ENCODE measurements at places on chromosomes 6 and 20. TPM values are rescaled to one million over a fixed set of nuclear protein-coding genes. Genes with fewer than 3 reads are reported as not detected.

Gene APMAP
- 70.7 TPM for polyA plus RNA-seq

Gene C6orf132
- polyA plus RNA-seq = not detected

Gene KIF25
- polyA plus RNA-seq = not detected

Gene GLP1R
- polyA plus RNA-seq = not detected

Gene PRKN
- 0.50 TPM for polyA plus RNA-seq

Gene TBXT
- polyA plus RNA-seq = not detected

Gene PNPLA1
- polyA plus RNA-seq = not detected

- no peaks in the 10 kb centered on the region for H3K27me3 ChIP-seq
- H3K4me1 ChIP-seq = no peaks in the 10 kb centered on the region
- no peaks in the 10 kb centered on the region for H3K36me3 ChIP-seq
- DNase-seq = no peak
- no peak overlapping the region for H3K4me3 ChIP-seq
Observed at GRCh38 chr6:133085471-133085870, 155.7 kb upstream of the EYA4 start.

- no peak overlapping the region for H3K4me3 ChIP-seq
- peaks cover 9% of the 10 kb centered on the region for H3K4me1 ChIP-seq
- peaks cover 3% of the 10 kb centered on the region for H3K36me3 ChIP-seq
- H3K27me3 ChIP-seq = no peaks in the 10 kb centered on the region
Observed at GRCh38 chr20:33791959-33792597, 19.1 kb upstream of the CHMP4B start.

DNA sequence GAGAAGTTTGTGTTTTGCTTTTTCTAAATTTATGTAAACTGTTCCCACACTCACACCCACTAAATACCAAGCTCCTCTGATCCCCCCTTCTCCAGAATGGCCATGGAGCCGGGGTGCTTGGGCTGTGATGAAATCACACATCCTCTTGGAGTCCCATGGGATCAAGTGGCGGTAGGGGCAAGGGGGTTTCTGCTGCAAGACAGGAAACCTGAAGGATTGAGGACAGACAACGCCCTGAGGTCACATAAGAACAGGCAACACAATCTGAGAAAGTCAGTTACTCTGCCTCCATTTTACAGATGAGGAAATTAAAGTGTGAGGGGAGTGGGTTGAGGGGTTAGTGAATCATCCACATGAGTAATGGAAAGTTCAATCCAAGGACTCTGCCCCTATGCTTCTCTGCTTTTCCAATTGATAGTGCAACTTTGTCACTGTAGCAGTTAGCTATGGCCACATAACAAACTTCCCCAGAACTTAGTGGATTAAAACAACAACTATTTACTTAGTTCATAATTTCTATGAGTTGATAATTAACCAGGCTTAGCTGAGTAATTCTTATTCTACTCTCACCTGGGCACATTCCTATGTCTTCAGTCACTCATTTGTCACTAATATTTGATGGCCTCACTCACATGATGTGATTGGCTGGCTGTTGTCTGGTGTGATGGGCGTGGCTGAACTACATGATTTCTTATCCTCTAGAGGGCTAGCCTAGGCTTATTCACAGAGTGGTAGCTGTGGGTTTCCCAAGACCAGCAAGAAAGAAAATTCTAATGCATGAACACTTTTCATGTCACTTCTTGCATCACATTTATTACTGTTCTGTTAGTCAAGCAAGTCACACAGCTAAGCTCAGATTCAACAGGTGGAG is 311.1 kb upstream of the RNF24 start:
- no peak for DNase-seq
- no peak overlapping the region for H3K4me3 ChIP-seq
- no peak overlapping the region for H3K27ac ChIP-seq
- no peaks in the 10 kb centered on the region for H3K4me1 ChIP-seq
- no peaks in the 10 kb centered on the region for H3K36me3 ChIP-seq
- no peaks in the 10 kb centered on the region for H3K27me3 ChIP-seq

GRCh38 chr20:62728781-62729300 is 20.2 kb downstream of the NTSR1 start:
- peaks cover 16% of the 10 kb centered on the region for H3K4me1 ChIP-seq
- H3K27me3 ChIP-seq = no peaks in the 10 kb centered on the region
- no peak for DNase-seq
- H3K36me3 ChIP-seq = no peaks in the 10 kb centered on the region
- no peak overlapping the region for H3K4me3 ChIP-seq
- no peak overlapping the region for H3K27ac ChIP-seq

DNA sequence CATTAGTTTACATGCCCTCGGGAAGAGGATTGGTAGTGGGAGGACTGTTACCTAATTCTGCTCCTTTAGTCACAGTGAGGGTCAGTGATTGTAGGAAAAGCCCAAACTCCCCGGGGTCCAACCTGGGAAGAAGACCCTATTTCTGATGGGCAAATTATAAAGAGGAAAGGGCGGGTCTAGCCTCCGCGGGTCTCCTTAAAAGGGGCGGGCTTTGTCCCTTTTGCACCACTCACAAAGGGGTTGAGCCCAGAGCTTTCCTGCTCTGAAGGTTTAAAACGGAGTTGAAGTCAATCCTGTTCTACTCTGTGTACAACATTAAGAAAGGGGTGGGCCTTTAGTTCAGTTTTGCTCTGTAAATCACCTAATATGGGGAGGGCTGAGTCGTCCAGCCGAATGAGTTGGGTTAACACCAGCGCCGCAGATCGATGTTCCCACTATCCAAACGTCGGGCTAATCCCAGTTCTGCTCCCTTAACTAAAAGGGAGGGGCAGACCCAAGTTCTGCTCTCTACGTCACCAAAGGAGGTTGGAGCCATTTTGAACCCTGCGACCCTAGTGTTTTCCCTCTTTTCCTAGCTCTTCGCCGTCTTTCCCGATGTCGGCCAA is 920 bp upstream of the RNF5 start:
- no peak for DNase-seq
- H3K27me3 ChIP-seq = no peaks in the 10 kb centered on the region
- peak overlapping the region; percentile 91 for H3K27ac ChIP-seq
- H3K4me3 ChIP-seq = peak overlapping the region; percentile 87

GRCh38 chr6:87884203-87884602 is 163.4 kb upstream of the SPACA1 start:
- no peaks in the 10 kb centered on the region for H3K36me3 ChIP-seq
- H3K27ac ChIP-seq = no peak overlapping the region
- H3K4me3 ChIP-seq = no peak overlapping the region
- DNase-seq = no peak
- H3K4me1 ChIP-seq = no peaks in the 10 kb centered on the region

DNA sequence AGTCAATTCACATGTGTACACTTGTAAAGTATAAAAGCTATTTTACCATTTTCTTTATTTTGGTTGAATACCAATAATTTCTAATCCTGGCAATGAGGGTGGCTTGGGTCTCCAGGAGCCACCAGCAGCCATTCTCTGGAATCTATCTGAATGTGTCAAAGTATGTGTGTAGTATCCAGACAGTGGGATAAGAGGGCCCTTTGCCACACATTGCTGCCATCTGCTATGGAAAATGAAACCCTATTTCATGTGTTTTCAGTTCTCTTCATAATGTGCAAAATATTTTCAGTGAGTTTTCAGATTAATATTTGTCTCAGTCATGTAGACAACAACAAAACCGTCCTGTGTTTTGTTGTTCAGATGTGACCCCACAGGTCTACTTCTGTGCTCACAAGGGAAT is 46.3 kb downstream of the CDYL start:
- no peak for DNase-seq
- no peak overlapping the region for H3K4me3 ChIP-seq
- H3K27me3 ChIP-seq = no peaks in the 10 kb centered on the region
- H3K4me1 ChIP-seq = peaks cover 25% of the 10 kb centered on the region
- H3K27ac ChIP-seq = no peak overlapping the region

DNA sequence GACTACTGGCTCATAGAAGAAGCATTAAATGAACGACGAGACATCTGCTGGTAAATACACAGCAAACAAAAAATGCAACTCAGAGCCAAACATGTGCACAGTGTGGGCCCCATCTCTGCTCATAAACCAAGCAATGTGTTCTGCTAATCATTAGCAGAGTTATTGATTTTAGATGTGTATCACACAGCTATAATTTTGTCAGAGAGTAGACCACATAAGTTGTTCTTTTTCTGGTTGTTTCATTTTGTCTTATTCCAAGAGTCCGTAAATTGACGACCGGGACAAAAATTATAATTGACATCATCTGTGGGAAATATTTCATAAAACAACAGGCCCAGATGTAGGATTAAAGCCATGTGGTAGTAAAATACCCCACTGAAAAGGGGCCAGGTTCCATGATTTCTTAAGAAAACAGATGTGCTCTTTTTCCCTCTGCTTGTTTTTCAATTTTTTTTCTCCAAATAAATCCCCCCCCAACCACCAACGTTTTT is 423.6 kb downstream of the HAO1 start:
- no peaks in the 10 kb centered on the region for H3K27me3 ChIP-seq
- H3K4me1 ChIP-seq = no peaks in the 10 kb centered on the region
- H3K36me3 ChIP-seq = no peaks in the 10 kb centered on the region
- no peak overlapping the region for H3K4me3 ChIP-seq
- no peak for DNase-seq
- H3K27ac ChIP-seq = no peak overlapping the region

GRCh38 chr6:149938571-149939355 is 3.1 kb upstream of the ULBP2 start:
- H3K4me3 ChIP-seq = peak overlapping the region; percentile 26
- peak; percentile 62 for DNase-seq
- peaks cover 25% of the 10 kb centered on the region for H3K4me1 ChIP-seq

DNA sequence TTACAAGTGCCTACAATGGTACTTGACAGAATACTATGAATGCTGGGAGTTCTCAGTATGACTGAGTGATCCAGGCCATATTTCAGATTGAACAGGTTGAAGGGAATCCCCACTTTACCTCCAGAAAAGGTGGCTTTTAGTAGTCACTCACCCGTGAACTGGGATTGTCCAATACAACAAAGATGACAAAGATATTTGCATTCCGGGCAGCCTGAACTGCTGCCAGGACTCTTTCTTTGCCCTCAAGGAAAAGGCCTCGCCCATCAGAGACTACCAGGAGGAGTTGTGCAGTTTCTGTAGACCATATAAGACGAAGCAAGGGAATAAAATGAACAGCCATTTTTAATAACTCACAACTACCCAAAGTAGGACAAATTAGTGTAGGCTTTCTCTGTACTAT is 6.3 kb upstream of the LYRM2 start:
- H3K4me1 ChIP-seq = no peaks in the 10 kb centered on the region
- DNase-seq = no peak
- peaks cover 57% of the 10 kb centered on the region for H3K36me3 ChIP-seq

GRCh38 chr6:24396824-24397223 is 5.9 kb upstream of the MRS2 start:
- no peak overlapping the region for H3K4me3 ChIP-seq
- DNase-seq = no peak
- H3K27ac ChIP-seq = no peak overlapping the region
- no peaks in the 10 kb centered on the region for H3K27me3 ChIP-seq
- no peaks in the 10 kb centered on the region for H3K4me1 ChIP-seq
- no peaks in the 10 kb centered on the region for H3K36me3 ChIP-seq

GRCh38 chr6:56841381-56841749 is 113.5 kb upstream of the BEND6 start:
- H3K4me3 ChIP-seq = no peak overlapping the region
- no peaks in the 10 kb centered on the region for H3K36me3 ChIP-seq
- peaks cover 10% of the 10 kb centered on the region for H3K27me3 ChIP-seq

DNA sequence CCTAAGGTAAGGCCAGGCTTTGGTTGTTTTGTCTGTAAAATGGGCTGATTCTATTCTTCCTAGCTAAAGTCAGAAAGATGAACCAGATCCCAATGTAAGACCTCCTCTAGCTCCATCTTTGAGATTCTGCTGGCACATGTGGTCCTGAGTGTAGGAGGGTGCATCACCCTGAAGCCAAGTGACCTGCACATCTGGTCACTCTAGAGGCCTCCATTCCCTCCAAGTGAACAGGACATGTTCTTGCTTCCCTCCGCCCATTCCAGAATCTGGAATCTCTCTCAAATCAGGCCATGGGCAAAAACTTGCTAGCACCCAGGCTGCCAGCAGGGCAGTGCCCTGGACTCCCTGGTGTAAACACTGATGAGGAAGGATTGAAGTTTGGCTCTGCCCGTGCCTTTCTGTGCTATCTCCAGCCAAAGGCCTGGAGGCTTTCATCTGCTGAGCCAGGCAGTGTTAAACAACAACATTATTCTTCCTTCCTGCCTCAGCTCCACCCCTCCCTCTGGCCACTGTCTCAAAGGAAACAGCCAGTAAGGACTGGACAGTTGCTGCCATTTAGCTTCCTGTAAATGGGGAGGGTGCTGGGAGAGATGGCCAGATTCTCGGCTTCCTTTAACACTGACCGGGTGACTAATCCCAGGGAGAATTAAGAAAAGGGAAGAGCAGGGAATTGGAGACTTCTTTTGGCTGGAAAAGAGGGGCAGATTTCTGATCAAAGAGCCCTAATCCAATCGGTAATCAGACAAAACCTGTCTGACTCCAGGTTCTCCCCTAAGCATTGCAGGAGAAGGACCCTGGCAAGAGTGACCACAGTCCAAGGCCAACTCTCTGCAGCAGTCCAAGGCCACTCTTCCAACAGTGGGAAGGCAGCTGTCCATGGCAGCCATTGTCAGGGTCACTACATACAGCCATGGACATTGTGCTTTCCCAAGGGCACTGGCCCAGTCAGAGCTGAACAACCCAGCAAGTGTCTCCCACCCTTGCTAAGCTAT is 19.5 kb upstream of the ADGRF1 start:
- H3K27ac ChIP-seq = no peak overlapping the region
- H3K36me3 ChIP-seq = no peaks in the 10 kb centered on the region
- DNase-seq = no peak
- H3K4me3 ChIP-seq = no peak overlapping the region

DNA sequence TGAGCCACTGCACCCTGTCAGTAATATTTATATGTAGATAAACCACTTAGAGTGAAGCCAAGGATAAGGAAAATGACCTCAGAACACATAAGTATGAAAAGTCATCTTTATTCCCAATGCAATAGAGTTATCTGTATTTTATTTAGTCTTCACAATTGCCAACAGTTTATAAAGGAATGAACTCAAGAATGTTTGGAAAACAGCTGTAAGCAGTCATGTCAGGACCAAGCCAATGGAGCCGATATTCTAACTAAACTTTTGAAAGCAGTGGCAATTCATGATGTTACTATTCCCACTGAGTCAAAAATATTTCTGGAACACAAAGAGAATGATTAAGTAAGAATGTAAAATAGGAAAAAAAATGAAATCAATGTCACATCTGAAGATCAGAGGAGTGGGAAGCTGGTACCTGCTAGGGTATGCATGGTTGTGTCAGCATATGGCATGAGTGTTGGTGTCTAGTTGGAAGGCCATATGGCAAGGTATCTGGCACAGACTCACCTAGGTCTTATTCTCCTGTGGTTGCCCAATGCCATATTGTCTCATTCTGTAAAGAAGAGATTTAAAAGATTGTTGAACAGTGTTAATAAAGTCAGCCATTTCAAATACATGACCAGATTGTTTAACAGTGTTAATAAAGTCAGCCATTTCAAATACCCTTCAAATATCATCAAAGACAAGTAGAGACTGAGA is 118.2 kb downstream of the ADAT2 start:
- no peaks in the 10 kb centered on the region for H3K27me3 ChIP-seq
- H3K4me1 ChIP-seq = no peaks in the 10 kb centered on the region
- H3K4me3 ChIP-seq = no peak overlapping the region
- H3K36me3 ChIP-seq = no peaks in the 10 kb centered on the region
- no peak overlapping the region for H3K27ac ChIP-seq
- DNase-seq = no peak

Data from CD4-positive, alpha-beta memory T cell (primary cell).